ENCODE measurements at places on chromosomes 1 and 21. TPM values are rescaled to one million over a fixed set of nuclear protein-coding genes. Genes with fewer than 3 reads are reported as not detected.

The DENND2C gene
- 31.5 TPM for total RNA-seq

The NECTIN4 gene
- total RNA-seq: 108 TPM

The CFAP57 gene
- total RNA-seq: not detected

The KRTAP21-2 gene
- total RNA-seq: not detected

The DNTTIP2 gene
- 28.4 TPM for total RNA-seq

Data from bronchial epithelial cell (primary cell).